ENCODE measurements at places on chromosomes 5 and 9.

DNA sequence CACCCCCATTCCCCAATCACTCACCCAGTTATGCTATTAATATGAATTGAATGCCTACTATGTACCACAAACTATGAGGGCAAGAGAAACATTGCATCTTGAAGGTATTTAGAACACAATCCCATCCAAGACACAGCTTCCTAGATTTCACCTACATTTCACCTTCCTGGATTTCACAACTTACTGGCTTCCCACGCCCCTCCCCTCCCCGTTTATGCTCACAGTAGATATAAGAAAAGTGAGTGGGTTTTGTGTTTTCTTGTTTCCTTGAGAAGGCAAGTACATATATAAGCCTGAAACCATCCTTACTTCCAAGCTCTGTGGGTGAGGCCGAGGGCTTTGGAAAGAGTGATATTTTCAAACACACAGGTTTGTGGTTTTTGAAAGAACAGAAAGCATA, 465.0 kb downstream of the BNC2 start:
- no peak for DNase-seq

- no peak for DNase-seq
Measured at GRCh38 chr5:109411627-109412026, 1.9 kb upstream of the PJA2 start.

DNA sequence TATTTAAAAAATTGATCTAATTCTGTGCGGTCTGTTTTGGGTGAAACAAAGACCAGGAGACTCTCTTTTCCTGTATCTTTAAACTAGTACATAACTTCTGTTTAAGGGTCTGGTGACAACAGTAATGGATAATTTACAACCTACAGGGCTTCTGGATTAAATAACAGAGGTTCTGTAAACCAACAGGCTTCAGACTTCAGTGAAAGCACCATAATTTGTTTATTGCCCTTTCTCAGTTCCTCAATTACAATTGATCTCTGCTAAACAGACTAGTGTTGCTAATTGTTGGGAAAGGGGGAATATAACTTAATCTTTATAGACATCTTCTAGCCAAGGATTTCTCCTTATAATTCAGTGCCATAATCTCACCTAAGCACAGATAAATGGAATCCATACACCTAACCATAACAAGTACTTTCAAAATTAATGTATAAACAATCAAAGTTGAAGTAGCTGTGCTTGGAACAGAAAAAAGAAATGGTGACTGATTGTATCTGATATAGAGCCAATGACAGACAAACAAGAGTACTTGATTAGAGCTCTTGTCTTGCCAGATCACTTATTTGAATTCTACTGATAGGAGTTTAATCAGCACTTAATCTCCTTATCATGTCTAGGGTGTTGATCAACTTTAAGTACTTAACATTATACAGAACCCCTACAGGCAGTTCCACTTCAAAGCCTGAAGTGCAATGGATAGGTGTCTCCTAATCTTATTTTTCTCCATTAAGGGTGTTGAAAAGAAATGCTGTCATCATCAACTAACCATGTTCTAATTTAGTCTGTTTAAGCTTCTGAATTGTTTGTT, 536.0 kb downstream of the NR2F1-AS1 start:
- no peak for DNase-seq

GRCh38 chr5:56950626-56951125, 1.2 kb downstream of the MIER3 start:
- DNase-seq = peak; percentile 22

DNA sequence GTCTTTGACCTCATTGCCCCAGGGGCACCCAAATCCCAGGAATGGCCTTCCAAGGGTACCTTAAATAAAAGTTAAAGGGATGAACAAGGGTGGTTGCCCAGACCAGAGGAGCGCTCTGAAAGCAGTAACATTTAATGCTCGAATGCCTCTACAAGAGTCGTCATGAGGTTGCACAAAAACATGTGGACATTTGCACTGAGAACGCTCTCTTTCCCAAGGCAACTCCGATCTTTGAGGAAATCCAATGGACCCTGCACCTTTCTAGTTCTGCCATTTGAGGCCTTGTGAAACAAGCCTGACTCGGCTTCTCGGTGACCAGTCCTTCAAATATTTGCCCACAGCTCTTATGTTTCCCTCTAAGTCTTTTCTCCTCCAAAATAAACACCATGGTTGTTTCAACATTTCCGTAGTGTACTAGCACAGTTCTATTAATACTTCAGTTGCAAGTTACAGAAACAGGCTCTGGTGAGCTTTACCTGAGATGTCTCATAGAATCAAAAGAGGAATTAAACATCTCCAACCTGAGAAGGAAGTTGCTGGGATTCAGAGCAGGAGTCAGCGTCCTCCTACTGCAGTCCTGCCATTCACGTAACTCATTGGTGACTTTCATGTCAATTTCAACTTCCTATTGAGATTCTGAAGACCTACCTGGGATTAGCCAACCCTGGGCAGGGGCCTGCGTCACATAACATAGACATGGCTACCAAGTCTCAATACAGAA, 168.8 kb upstream of the RAI14 start:
- no peak for DNase-seq

GRCh38 chr9:135098400-135099105, 11.1 kb downstream of the OLFM1 start:
- no peak for DNase-seq

DNA sequence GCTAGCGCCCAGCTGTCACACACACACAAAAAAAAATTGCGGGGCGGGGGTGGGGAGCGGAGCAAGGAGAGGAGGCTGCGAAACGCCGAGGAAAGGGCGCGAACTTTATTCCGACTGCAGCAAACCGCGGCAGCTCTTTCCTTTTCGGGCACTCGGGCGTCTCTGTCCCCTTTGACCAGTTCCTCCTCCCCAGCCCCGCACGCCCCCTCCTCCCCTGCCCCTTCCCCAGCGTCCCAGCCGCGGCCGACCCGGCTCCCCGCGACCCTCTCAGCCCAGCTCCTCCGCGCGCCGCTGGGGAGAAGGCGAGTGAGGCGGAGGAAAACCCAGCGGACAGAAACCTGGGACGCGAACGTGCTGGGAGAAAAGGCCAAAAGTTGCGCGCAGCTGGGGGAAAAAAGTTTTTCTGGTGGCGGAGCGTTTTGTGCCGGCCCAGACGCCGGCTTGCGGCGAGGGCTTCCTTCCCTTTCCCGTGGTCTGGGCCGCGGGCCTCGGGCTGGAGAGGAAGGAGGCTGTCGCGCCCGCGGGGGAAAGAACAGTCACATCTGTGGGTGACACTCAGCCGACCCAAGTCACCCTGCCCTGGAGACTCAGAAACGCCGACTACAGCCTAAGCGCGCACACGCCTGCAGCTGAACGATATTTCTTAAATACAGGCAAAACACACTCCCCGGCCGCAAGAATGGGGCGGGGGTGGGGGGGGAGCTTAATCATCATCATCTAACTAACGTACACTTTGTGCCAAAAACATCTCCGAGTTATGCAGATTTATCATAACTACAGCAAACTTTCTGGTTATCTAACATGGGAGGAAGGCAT, 1.1 kb upstream of the BNC2 start:
- DNase-seq = peak; percentile 52

DNA sequence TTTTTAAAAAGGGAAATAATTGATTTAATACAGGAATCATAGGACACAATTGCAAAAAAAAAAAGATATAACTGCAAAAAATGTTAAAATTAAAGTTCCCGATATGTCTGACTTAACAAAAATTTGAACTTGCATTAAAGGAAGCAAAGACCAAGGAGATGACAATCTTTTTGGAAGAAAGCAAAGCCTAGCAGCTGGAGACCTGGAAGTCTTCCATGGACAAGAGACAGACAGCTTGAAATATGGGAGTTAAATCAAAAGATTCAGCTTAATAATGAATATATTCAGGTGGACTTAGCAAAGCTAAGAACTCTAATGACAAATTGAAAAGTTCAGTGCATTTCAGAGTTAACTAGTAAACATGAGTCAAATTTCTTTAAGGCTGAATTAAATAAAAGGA, 568.7 kb upstream of the RGMB start:
- DNase-seq = no peak

- no peak for DNase-seq
Measured at GRCh38 chr5:80146046-80146445, 109.8 kb downstream of the SERINC5 start.

DNA sequence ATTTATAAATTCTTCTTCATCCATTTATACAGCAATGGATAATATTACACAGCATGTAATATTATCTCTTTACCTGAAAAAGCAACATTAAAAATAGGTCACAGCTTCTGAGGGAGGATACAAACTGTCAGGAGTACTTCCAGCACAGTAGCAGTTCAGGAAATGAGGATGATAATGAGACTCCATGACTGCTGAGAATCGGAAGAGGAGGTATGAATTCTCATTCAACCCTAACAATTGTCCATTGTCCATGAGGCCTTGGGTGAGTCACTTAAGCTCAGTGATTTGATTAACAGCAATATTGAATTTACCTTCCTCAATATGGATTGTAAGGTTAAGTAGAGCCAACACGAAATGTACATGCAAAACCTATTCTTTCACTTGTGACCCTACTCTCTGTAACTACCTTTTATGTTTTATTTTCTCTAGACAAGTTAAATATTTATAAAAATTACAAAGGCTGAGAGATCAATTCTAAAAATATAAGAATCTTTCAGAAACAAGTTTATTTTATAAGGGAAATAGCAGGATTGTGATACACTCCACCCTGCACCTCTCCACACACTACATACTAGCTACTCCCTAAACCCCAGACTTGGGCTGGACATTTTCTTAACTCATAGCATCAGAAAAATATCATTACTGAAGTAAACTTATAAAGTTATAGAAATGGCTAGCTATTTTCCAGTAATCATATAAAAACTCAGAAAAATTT, 159.1 kb upstream of the ACOT12 start:
- DNase-seq = no peak

- peak; percentile 57 for DNase-seq
Measured at GRCh38 chr5:138504799-138505198, 38.2 kb downstream of the ETF1 start.

DNA sequence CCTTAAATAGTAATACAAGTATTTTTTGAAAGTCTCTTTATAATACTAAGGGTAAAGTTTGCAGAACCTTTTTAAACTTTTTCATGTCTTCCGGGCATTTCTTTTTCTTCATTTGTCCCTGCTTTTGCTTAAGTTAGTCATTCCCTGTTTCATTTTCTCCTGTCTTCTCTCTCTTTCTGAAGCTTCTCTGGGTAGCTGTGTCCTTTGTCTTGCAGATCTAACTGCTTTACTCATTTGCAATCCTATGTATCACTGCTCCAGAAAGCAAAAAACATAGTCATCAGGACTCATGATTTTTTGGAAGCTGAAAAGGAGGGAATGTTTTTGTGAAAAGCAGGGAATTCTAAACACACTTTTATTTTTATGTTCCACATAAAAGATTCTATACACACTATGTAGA, 301.7 kb downstream of the MRPS30 start:
- DNase-seq = no peak

- no peak for DNase-seq
Measured at GRCh38 chr9:3036333-3036700, 192.4 kb upstream of the PUM3 start.

DNA sequence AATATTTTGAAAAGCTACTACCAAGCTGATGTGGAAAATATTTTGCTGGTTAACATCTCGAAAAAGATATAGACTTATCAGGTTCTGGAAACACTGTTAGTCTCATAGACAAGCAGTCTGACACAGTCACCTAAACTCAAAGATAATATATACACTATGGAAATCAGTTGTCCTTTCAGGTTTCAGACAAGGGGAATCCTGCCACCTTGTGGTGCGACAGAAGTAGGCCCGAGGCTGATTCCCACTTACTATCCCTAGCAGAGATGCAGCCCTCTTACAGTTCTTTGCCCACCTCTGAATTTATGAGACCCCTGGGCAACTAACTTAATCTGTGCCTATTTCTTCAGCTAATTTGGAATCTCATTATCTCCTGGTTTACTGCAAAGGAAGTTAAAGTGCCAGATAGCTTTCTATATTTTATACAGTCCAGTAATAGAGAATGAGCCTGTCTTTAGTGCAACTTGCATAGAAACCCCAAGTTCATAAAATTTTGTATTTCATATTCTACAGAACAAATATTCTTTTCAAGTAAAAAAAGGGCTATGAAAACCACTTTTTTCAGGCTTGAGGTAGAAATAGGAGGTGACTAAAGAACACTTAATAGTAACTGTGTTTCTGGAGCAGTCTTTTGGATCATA, 16.9 kb downstream of the RAD1 start:
- DNase-seq = peak; percentile 62

DNA sequence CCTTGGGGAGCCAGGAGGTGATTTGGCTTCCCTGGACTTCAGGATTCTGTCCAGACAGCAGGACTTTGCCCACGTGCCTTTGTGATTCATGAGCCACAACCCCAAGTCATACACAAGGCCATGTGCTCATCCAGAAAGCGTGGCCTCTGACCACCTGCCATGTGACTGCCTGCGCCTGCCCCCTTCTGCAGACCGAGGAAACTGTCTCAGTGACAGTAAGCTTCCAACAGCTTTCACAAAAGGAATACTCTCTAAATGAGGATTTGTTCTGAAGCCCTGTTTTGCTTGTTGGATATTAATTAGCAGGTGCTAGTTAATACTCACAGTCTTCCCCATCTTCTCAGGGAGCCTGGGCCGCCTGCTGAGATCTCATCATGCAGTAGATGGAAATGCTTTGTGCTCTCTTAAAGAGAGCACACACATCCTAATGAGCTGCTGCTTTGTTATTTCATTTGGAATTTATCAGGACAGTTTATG, 36.9 kb upstream of the ANGPTL2 start:
- no peak for DNase-seq

GRCh38 chr9:92971776-92972175, 24.5 kb downstream of the FGD3 start:
- DNase-seq = no peak

DNA sequence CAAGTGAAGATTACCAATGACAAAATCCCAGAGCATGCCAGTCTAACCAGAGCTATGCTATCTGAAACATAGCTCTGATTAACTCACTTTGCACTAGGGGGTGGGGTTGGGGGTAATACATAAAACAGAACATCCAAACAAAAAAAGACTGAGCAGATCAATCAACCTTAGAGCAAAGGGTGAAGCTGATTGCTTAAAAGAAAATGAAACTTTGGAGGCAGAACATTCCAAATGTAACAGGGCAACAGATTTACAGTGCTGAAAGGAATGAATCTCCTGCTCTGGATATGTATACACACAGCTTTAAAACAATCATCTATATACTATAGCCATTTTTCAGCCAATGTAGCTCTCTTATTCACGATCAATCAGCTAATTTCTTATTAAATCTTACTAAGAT, 4.9 kb downstream of the IL6ST start:
- DNase-seq = no peak

DNA sequence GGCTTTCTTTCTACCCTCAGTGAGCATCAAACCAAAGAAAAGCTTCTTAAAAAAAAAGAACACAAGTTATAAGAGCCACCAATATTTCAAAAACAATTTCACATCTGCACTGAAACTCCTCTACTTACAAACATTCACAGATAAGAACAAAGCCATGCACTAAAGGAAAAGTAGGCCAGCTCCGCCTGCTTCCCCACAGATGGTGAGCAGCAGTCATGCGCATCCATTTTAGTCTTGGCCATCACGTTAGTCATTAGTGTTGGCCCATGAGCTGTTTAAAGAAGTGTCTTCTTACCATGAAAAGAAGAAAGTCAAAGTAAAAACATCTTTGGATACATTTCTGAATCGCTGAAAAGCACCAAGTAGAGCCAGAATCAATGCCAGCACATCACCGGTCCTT, 40.0 kb upstream of the SMIM23 start:
- no peak for DNase-seq

Data from NCI-H1105 (cell line).